ENCODE measurements at places on chromosomes 1 and 21.
A peak's percentile ranks its signal among the peaks of the same experiment; 100 is the strongest.

GRCh38 chr1:55447488-55447887 is 232.3 kb upstream of the USP24 start:
- no peak for DNase-seq

DNA sequence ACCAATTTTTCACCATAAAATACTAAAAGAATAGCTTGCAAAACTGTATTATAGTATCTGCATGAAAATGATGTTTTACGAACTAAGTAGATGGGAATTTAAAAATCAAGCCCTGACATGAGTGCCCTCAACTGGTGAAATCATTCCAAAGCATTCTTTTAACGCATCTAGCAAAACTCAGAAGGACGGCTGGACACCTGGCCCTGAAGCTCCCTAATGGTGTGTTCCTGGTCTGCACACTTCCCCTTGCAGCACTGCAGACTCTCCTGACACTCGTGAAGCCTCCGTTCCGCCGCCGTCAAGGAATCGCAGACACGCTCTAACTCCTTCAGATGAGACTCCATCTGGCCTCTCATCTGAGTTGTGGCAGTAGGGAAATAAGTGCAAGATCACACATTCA is 39.9 kb downstream of the ODF2L start:
- DNase-seq: no peak

GRCh38 chr21:29213513-29214385 is 83.3 kb downstream of the MAP3K7CL start:
- DNase-seq: no peak

DNA sequence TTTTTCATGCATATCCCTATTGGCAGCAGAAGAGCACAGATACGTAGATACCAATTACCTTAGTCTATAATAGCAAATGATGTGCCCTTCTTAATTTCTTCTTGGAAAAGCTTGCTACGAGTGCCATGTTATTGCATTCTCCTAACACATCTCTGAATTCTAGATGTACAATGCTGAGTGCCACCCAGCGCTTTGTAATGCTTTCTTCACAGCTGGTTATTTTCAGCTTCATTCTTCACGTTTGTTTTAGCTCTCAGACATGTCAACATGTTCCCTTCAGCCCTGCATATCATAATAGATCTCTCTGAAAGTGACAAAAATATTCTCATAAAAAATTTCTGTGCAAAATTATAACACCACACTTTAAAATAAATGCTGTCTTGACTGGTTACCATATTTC is 981.2 kb downstream of the TTLL7 start:
- no peak for DNase-seq

GRCh38 chr1:234265861-234266260 is 107.4 kb upstream of the COA6 start:
- DNase-seq: no peak

- DNase-seq: peak; percentile 47
These were observed 293.3 kb upstream of the RUNX1 start for GRCh38 chr21:35342440-35342839.

DNA sequence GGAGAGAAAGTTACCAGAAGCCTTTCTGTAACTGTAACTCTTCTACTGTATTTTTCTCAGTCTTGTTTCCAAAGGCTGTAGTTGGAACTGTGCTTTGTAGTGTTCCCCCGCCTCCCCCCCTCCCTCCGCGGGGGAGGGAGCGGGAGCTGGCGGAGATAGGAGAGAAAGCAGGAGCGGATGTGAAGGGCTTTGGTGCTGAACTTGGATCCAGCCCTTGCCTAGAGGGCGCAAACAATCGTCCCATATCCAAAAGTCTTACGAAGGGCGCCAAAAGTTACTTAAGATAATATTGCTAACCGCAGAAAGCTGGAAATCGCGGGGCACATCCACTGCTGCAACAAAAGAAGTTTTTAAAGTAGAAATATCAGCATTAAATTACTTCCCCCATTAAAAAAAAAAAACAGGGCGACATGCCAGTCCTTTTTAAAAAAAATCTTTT is 2.4 kb upstream of the NFIA start:
- DNase-seq: peak; percentile 11

- DNase-seq: no peak
These were observed 132.5 kb downstream of the HS2ST1 start for GRCh38 chr1:87046951-87047350.

DNA sequence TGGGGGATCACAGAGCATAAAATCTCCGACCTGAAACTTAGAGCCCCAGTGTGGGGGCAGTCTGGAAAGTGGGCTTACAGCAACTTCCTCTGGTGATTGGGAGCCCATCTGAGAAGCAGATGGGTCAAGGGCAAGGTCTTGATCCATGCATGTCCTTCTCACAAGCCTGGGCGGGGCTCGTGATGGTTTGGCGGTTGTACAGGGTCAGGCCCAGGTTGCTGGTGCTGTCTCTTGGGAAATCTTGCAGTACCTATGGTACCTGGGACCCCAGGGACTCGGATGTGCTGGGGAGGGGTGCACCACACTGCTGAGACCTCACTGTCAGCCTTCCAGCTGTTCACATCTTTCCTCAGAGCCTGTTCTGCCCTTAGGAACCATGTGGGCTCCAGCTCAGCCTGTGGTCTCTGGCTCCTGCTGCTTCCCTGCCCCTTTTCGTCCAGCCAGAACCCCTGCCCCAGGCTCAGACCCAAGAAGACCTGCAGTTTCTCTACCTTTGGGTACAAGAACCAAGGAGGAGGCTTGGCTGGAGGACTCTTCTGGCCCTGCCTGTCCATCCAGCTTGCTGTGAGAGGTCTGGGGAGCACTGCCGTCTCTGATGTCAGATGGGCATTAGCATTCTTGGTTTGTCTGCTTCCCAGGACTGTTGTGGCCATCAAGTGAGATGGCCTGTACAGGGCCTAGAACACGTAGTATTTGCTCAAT is 24.5 kb downstream of the WNT4 start:
- no peak for DNase-seq

DNA sequence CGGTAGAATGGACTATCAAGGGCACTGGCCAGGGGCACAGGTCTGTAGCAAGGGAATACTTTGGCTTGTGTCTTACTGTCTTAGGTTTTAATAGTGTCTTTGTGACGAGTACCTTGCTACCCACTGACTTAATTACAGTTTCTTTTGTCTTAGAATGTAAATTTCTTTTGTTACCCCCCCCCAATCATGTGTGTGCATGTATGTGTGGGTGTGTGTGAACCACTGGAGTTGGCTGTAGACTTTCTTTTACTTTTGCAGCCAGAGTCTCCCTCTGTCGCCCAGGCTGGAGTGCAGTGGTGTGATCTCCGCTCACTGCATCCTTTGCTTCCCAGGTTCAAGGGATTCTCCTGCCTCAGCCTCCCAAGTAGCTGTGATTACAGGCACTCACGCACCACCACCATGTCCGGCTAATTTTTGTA is 61.8 kb upstream of the CLDN14 start:
- no peak for DNase-seq

DNA sequence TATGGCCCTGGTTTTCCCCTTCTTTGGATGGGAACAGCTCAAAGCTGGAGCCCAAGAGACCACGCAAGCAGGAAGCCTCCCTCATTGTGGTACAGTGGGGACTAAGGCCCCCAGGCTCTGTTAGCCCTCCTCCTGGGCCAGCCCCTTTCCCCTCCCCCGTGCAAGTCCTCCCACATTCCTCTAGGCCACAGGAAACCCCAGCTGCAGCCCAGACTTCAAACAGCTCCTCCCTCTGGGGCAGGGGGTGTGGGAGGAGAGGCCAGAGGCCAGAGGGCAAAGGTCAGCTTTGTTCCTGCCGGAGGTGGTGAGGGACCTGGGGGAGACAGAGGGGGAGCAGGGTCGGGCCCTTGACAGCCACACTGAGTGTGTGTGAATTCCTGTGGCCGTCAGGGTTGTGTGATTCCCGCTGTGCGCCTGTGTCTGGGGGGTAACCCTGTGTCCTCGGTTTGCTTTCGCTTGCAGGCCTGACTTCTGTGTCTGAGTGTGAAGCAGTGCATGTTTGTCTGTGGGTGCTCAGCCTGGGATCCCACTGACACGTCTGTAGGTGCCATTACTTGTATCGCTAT is 3.4 kb upstream of the AHDC1 start:
- DNase-seq: no peak

DNA sequence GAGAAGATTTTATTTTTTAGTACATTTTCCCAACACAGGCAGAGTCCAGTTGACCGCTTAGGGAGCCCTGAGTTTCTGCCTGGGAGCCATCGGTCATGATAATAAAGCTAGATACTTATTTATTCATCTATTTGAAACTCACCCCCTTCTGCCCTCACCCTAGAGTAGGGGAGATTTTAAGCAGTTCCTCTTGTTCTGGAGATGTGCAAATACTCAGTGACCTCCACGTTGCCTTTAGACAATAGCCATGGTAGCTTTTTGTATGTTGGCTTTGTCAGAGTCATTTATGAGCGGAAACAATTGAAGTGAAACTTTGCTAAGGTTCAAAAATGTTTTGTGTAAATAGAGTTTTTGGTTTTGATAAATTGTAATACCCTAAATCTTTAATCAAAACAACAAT is 45.7 kb upstream of the PLPPR4 start:
- no peak for DNase-seq

GRCh38 chr21:25895565-25896205 is 160.9 kb downstream of the GABPA start:
- DNase-seq: no peak

DNA sequence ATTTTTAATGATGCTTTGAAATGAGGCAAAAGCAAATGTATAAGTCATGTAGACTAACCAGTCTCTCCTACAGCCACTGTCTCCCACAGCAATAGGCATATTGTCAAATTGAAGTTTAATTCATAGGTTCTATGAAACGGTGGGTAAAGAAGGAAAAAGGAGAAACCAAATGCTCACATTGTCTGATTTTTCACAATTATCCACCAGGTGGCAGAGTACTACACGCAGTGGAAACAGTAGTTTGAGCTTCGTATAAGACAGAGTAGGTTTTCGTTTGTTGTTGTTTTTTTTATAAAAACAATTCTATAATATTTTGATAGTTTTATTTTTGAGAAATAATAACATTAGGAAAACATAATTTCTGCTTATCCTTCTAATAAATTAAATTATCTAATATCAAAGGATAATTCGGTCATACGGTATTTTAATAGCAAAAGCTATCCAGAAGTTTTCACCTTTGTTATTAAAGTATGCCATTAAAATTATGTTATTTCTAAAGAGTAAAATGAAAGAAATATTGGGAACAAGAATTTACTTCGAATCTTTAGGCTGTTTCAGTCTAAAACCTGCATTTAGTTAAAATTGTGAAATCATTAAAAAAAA is 39.1 kb downstream of the TYW3 start:
- no peak for DNase-seq

DNA sequence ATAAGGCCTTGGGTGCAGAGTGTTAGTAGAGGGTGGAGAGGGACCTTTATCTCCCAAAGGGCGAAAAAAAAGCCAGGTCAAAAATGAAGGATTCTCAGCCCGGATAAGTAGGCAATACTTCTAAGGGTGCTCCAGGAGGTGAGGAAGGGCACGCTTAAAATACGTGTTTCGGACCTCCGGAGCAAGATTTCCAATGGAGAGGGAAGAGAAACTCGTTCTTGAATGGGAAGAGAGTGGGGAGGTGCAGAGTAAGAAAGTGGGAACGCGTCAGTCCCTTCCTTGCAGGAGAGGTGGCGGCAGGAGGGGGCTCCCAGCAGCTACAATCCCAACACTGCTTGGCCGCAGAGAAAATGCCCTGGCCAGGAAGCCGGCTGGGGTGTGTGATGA is 581 bp downstream of the EFCAB14 start:
- DNase-seq: no peak

GRCh38 chr1:110135666-110136065 is 14.6 kb upstream of the SLC6A17 start:
- no peak for DNase-seq

DNA sequence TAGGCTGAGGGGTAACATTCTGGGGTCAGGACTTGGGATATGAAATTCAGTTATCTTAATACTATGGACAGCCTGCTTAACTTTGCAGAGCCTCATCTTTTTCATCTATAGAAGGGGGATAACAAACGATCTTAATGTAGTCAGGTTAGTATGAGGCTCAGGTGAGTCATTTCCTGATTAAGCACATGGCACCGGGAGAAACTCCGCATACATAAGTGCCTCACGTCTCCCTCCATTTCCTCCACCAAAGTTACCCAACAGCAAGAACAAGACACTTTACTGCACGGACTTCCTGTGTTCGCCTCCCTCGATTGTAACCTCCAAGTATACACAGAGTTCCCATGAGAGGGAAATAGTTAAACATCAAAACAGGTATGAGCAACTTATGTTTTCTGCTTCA is 112.7 kb upstream of the COA6 start:
- peak; percentile 16 for DNase-seq

- DNase-seq: no peak
These were observed 5.9 kb upstream of the SERINC2 start for GRCh38 chr1:31407029-31407626.

GRCh38 chr1:69088571-69088970 is 479.2 kb upstream of the LRRC7 start:
- DNase-seq: no peak

GRCh38 chr1:18681423-18681835 is 50.8 kb downstream of the PAX7 start:
- no peak for DNase-seq

- DNase-seq: no peak
These were observed 126.2 kb upstream of the COL6A1 start for GRCh38 chr21:45855248-45855811.

DNA sequence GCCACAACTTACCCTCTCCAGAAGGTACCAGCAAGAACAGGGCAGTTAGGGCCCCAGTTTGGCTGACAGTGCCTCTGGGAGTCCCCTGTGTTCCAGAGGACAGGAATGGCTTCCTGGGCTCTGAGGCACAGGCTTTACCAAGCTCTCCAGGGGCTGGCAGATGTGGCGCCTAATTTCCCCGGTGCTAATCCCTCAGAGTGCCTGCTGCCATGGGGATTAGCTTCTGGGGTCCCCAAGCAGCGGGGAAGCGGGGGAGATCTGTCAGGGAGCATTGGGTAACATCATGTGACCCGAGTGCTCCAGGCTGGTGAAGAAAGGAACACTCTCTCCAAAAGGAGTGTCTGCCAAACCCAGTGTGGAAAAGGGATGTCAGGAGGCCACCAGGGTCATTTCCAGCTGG is at the start of gene LACTBL1:
LACTBL1 (minus strand) TSS at position 107 of the 400 bp plus-strand sequence. CDS start 550 bp downstream, outside the sequence.
- DNase-seq: no peak

DNA sequence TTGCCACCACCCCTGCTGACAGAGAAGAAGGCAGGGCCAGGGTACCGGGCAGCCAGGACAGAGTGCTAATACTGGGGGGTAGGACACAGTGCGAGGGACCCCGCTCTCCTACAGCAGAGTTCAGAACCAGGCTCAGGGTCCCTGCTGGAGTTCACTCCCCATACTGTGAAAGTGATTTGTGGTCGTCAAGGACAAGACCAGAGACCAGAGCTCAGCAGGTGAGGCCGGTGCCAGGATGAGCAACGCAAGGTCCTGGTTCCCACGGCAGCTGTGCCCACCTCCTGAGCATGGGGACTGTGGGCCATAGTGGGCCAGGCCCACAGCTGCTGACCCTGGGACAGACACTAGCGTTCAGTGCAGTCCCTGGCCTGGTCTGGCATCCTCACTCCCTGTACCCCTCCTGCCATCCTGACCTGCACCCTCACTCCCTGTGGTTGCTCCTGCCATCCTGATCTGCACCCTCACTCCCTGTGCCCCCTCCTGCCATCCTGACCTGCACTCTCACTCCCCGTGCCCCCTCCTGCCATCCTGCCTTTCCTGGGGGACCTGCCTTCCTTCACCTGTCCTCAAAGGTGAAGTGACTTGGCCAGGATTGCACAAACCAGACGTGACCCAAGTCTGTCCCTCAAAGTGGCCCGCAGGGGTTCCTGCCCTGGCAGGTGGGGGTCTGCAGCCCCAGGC is 13.8 kb upstream of the PTTG1IP start:
- DNase-seq: no peak

GRCh38 chr1:33350611-33351280 is 29.8 kb upstream of the A3GALT2 start:
- DNase-seq: no peak

GRCh38 chr1:23995431-23995837 is 15.3 kb upstream of the SRSF10 start:
- no peak for DNase-seq

GRCh38 chr1:5733596-5733995 is 258.6 kb downstream of the NPHP4 start:
- no peak for DNase-seq
